ENCODE measurements at places on chromosomes 3 and 15.

- no peak for DNase-seq
Measured at GRCh38 chr15:48862705-48863104, 15.2 kb upstream of the EID1 start.

- no peak for DNase-seq
Measured at GRCh38 chr15:73907035-73907408, 19.2 kb upstream of the LOXL1 start.

GRCh38 chr15:35880896-35881295 lies 334.9 kb upstream of the DPH6 start:
- no peak for DNase-seq

DNA sequence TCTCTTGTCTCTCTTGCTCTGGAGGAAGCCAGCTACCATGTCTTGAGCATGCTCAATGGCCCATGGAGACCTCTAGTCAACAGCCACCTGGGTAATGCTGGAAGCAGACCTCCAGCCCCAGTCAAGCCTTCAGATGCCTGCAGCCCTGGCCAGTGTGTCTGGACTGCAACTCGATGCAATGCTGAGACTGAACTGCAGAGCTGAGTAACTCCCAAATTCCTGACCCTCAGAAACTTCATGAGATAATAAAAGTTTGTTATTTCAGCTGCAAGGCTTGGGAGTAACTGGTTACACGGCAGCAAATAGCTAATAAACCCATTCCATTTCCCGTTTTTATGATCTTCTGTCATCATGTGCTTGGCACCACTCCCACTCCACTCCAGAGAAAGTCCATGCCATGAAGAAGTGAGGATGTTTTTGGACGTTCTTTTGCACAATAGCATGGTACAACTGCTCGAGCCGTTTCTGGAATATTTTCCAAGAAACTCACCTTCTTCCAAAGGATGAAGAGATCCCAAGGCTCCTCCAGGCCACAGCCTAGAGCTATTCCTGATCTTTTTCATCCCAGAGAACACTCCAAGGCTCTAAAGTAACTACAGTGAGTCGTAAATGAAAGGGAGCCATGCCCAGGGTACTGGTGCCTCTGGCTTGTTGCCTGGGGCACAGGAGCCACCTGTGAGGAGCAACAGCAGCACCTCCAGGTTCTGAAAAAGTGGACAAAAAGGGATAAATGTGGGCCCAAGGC lies 72.0 kb upstream of the KLF13 start:
- DNase-seq = no peak

Data from psoas muscle (tissue), 8 donors.